Hematopoietic multipotent progenitor cell (in vitro differentiated cells): ENCODE measurements at places on chromosomes 2 and 18. TPM values are rescaled to one million over a fixed set of nuclear protein-coding genes. Genes with fewer than 3 reads are reported as not detected.

PRSS56 gene
- not detected for total RNA-seq

SIX3 gene
- not detected for total RNA-seq

CNGA3 gene
- not detected for total RNA-seq

MYO5B gene
- total RNA-seq, result under 0.01 TPM

SCYGR3 gene
- total RNA-seq, result not detected

ATG9A gene
- total RNA-seq, result 56.8 TPM

HRH4 gene
- total RNA-seq, result 0.54 TPM

MORN2 gene
- total RNA-seq, result 2.2 TPM

CHRND gene
- not detected for total RNA-seq

CCDC85A gene
- total RNA-seq, result 0.27 TPM

CHPF gene
- total RNA-seq, result 10.2 TPM

APCDD1 gene
- total RNA-seq, result 0.27 TPM

GYPC gene
- total RNA-seq, result 468 TPM

- DNase-seq, result no peak
Measured at GRCh38 chr2:176027806-176028205, 25.7 kb upstream of the LNPK start.

GRCh38 chr2:231032575-231033140 is 4.7 kb upstream of the C2orf72 start:
- no peak for DNase-seq

GRCh38 chr2:39179974-39180960 is 59.4 kb upstream of the SOS1 start:
- DNase-seq, result no peak

GRCh38 chr2:230829959-230830358 is 34.8 kb upstream of the ITM2C start:
- no peak for DNase-seq

GRCh38 chr2:158321264-158321663 is 135.3 kb downstream of the CCDC148 start:
- DNase-seq, result no peak

DNA sequence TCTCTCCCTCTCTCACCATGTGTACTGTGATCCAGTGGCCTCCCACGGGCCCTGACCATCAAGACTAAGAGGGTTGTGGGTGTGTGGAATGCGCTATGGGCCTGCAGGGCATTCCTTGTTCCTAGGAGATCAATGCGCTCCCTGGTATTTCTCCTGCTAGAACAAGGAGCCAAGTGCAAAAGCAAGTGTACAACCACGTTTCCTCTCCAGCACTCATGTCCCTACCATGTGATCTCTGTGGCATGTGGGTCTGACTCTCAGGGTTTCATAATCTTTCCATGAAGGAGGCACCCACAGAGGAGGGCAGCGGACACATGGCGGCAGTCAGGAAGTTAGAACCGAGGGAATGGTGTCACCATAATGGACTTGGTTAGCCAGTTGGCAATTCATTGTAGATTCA is 91.4 kb downstream of the MAPK4 start:
- no peak for DNase-seq

GRCh38 chr2:60512062-60512622 is 41.3 kb downstream of the BCL11A start:
- DNase-seq, result no peak

DNA sequence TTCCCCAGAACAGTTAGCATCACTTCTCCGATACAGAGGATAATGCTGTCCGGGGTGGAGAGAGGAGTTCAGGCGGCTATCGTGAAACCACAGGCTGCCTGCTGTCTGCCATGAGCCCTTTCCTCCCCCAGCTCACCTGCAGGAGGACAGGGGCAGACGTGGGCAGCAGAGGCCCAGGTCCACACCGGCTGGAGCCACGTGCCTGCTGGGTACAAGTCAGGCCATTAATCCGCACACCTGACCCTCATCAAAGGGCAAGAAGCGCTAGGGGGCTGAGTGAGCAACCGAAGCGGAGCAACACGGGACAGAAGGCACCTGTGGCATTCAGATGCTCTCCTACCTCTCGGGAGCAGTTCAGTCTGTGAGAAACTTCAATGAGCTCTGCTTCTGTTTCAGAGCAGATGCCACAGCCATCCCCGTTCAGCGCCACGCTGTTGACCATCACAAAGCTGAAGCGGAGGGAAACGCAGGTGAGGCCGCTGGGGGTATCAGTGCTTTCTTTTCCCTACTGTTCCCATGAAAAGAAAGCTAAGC is 21.5 kb downstream of the MPPE1 start:
- DNase-seq, result no peak

DNA sequence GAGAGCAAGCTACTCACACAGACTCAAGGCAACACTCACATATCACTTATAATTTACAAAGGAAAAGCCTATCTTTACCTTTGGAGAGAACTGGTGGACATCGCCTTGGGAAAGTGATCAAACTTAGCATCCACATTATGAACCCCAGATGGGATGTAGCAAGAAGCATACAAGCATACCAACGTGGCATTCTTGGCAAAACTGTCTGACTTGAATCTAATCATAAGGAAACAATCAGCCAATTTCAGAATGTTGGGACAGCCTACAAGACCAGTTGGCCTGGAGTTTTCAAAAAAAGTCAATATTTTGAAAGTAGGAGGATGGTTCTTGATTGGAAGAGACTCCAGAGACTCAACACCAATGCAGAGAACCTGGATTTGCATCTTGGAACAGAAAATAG is 79.1 kb upstream of the PMAIP1 start:
- DNase-seq, result no peak

- DNase-seq, result no peak
Measured at GRCh38 chr2:63820969-63821368, 20.7 kb upstream of the UGP2 start.

DNA sequence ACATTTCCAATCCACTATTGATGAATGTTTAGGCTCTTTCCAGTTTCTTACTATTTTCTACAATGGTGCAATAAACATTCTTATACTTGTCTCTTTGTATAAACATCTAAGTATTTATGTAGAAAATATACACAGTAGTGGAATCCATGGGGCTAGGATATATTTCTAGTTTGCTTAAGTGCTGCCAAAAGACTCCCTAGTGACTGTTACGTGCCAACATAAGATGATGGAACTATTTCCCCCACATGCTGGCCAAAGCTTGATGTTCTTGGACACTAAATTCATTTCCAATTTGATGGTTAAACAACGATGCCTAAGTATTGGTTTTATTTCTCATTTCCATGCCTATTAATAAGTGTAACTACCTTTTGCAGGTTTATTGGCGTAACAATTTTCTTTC is 378.4 kb upstream of the HNRNPA3 start:
- no peak for DNase-seq

DNA sequence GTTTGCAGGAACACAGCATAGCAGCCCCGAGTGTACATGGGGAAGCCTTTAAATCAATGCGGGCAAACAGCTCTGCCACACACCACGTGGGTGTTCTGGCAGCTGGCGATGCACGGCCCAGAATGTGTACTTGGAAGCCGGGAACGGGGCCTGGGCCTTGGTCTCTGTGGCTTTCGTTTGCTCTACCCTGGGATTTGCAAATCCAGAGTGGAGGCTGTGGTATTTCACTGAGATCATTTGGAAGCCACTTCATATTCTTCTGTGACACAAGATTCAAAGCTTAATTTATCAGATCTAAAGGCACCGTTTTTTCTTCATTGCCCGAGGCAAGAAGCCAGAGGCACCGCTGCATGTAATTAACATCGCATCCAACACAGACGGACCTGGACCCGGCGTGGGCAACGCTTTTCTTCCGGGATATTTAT is 246.3 kb upstream of the MYT1L start:
- no peak for DNase-seq

- no peak for DNase-seq
Measured at GRCh38 chr2:189466656-189467055, 25.4 kb downstream of the WDR75 start.

- no peak for DNase-seq
Measured at GRCh38 chr2:101782427-101782792, 84.9 kb downstream of the MAP4K4 start.

DNA sequence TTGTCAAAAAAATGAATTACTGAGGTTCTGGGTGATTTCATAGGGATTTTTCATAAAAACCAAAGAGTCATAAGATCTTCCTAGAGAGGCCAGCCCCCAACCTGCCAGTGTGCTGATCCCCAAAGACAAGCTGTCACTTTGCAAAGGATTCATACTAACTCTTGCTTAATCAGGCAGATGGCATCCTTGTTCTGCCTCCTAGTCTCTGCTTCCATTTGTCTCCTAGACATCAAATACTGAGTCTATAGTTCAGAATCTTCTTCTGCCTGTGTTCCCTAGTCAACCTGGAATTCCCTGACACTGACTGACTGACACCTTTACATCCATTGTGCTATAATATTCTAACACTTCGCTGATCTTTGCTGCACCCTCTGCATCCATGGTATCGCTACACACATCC is 84.9 kb downstream of the SLC8A1 start:
- no peak for DNase-seq

- DNase-seq, result no peak
Measured at GRCh38 chr2:139099721-139100120, 319.5 kb upstream of the NXPH2 start.

DNA sequence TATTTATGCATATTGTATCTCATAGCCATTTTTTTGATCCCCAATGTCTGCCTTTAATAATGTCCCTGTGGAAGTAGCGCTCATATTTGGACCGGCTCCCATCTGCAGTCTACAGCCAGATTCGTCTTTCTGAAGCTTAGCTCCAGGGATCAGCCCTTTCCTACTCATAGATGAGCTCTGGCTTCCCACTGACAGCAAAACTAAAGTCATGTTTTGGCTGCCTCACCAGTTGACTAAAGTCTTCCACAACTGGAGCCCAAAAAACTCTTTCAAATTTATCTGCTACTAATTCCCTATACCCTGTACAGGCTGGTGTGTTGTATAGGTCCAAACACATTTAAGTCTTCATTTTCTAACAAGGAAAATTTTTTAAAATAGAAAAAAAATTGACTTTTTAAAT is 294.2 kb upstream of the HNMT start:
- DNase-seq, result no peak

- DNase-seq, result peak; percentile 76
Measured at GRCh38 chr2:51071191-51071590, 39.3 kb upstream of the NRXN1 start.

- DNase-seq, result no peak
Measured at GRCh38 chr18:13700153-13700552, 26.2 kb downstream of the FAM210A start.

GRCh38 chr2:206728277-206729199 is 10.3 kb upstream of the DYTN start:
- no peak for DNase-seq

- no peak for DNase-seq
Measured at GRCh38 chr2:224055101-224055500, 16.0 kb upstream of the SERPINE2 start.

- no peak for DNase-seq
Measured at GRCh38 chr2:5145801-5146200, 546.4 kb upstream of the SOX11 start.

GRCh38 chr2:181607629-181608590 is 49.0 kb downstream of the CERKL start:
- DNase-seq, result peak; percentile 5

DNA sequence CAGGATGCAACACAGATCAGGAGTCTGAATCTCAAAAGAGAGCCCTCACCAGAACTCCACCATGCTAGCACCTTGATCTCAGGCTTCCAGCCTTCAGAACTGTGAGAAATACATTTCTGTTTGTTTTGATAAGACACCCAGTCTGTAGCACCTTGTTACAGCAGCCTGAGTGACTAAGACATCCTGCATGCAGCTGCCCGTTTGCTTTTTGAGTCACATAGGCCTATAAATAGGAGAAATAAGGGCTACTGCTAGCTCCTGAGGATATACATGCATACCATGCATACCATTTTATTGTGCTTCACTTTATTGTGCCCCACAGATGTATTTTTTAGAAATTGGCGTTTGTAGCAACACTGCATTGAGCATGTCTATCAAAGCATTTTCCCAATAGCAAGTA is 337.8 kb downstream of the CDH2 start:
- DNase-seq, result no peak

- no peak for DNase-seq
Measured at GRCh38 chr2:171404261-171404660, 29.5 kb downstream of the METTL8 start.

GRCh38 chr2:61410185-61410584 is 60.7 kb downstream of the USP34 start:
- DNase-seq, result no peak

DNA sequence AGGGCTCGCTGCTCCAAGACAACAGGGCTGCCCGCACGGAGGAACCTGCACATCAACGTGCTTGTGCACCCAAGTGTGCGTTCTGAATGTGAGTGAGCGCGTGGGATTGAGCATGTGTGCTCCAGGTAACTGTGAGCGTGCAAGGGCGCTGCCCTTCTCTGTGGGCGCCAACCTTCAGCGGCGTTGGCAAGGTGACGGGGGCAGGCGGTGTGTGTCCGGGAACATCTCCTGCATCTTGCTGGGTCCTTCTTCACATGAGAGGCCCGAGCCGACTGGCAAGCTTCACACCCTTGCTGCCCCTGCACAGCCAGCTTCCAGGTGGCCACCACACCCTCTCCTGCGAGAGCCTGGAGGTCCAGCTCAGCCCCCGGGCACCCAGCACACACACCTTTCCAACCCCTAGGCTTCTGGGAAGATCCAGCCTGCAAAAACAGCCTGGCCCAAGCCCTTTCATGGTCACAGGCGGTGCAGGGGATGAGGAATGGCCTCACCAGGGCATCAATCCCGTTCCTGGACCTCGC is 220.9 kb downstream of the HDAC4 start:
- DNase-seq, result no peak

GRCh38 chr2:61876400-61876799 is 12.1 kb downstream of the CCT4 start:
- no peak for DNase-seq

DNA sequence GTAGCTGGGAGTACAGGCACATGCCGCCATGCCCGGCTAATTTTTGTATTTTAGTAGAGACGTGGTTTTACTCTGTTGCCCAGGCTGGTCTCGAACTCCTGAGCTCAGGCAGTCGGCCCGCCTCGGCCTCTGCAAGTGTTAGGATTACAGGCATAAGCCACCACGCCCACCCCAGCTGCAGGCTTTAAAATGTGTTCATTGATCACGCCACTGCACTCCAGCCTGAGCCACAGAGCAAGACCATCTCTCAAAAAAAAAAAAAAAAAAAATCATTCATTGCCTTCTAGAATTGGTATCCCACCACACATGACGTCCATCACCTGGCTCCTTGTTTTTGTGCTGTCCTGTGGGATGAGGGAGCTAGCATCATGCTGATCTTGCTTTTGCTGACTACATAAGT is 127.4 kb downstream of the VIT start:
- DNase-seq, result no peak

- no peak for DNase-seq
Measured at GRCh38 chr2:95314598-95314963, 17.4 kb downstream of the KCNIP3 start.

- no peak for DNase-seq
Measured at GRCh38 chr2:162103443-162104009, 29.5 kb upstream of the DPP4 start.

GRCh38 chr2:168165397-168165796 is 82.0 kb downstream of the STK39 start:
- DNase-seq, result peak; percentile 9

DNA sequence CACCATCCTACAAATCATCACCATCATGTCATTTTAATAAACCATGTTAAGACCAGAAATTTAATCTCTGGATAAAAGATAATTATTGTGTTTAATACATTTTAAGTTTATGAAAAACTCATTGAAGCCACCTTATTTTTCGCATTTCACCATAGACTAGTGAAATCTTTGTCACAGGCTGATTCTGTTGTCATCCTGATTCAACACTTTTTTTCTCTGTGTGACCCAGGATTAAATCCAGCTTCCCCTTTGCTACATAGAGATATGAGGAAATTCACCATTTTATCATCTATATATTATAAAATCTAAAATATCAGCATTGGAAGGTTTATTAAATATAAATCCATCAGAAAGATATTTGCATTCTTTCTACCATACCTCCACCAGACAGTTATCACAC is 29.2 kb upstream of the MRO start:
- no peak for DNase-seq

GRCh38 chr18:59659508-59660170 is 37.6 kb downstream of the CCBE1 start:
- DNase-seq, result no peak
